GM12865 (cell line): ENCODE measurements at places on chromosomes 11 and 22.

GRCh38 chr22:23133922-23134321 is 7.9 kb downstream of the RSPH14 start:
- DNase-seq = no peak

- DNase-seq = no peak
These were observed 84.2 kb downstream of the FDX1 start for GRCh38 chr11:110513846-110514437.

DNA sequence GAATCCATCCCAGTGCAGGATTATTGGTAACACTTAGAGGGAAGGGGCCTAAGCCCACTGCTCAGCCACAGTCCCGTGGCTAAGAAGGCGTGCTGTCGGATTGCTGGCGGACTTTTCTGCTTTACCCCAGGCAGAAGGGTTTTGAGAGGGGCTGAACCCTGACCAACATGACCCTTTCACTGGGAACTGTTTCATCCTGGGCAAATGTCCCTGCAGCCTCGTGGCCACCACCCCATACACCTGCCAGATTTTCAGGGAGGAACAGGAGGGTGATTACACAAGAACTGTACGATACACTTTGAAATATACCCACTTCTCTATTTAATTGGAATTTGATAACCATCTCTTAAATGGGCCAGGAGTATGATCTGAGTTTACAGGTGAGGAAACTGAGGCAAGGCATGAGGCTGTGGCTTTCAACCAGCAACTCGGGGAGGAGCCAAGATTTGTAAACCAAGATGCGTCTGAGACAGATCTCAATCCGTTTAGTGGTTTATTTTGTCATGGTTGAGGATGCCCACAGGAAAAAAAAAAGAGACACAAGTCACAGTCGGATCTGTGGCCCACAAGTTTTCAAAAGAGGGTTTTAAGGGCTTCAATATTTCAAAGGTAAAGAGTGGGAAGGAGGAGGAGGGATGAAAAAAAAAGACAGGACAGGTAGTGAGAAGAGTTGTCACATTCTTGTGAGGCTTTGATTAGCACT is 6.1 kb upstream of the APOL3 start:
- DNase-seq = no peak

- DNase-seq = no peak
These were observed 92.6 kb upstream of the LIN7C start for GRCh38 chr11:27599217-27599616.

GRCh38 chr11:39804271-39804670 is 1655.2 kb downstream of the LRRC4C start:
- DNase-seq = no peak

- DNase-seq = no peak
These were observed 653.4 kb upstream of the LRRC4C start for GRCh38 chr11:42112866-42113265.

- no peak for DNase-seq
These were observed 8.3 kb downstream of the MRPL17 start for GRCh38 chr11:6674862-6675261.

GRCh38 chr11:118412921-118413320 is 11.5 kb downstream of the ATP5MG start:
- no peak for DNase-seq

- no peak for DNase-seq
These were observed 43.0 kb upstream of the HIPK3 start for GRCh38 chr11:33214187-33214586.

DNA sequence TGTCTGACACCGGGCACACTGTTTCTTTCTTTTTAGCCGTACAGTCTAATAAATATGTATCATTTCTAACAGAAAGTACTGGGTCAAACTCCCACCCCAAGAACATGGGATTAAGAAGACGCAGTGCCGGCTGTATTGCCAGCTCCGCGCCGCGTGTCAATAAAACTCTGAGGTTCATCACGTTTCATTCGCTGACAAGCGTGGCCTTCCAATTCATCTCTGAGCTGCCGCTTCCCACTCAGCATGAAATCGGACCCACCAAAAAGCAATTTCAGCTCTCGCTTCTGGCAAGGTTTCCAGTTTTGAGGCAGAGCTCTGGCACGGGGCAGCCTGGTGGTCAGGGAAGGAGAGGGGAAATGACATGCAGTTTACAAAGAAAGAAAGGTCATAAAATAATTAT is 819.8 kb downstream of the OPCML start:
- DNase-seq = no peak

- no peak for DNase-seq
These were observed 125.5 kb downstream of the FBXO7 start for GRCh38 chr22:32600147-32600546.

GRCh38 chr11:36757075-36757474 is 159.0 kb upstream of the RAG2 start:
- DNase-seq = no peak

GRCh38 chr11:81570669-81571068 is 1163.0 kb downstream of the FAM181B start:
- DNase-seq = no peak

- no peak for DNase-seq
These were observed 390.9 kb upstream of the ARHGAP42 start for GRCh38 chr11:100296051-100296679.

DNA sequence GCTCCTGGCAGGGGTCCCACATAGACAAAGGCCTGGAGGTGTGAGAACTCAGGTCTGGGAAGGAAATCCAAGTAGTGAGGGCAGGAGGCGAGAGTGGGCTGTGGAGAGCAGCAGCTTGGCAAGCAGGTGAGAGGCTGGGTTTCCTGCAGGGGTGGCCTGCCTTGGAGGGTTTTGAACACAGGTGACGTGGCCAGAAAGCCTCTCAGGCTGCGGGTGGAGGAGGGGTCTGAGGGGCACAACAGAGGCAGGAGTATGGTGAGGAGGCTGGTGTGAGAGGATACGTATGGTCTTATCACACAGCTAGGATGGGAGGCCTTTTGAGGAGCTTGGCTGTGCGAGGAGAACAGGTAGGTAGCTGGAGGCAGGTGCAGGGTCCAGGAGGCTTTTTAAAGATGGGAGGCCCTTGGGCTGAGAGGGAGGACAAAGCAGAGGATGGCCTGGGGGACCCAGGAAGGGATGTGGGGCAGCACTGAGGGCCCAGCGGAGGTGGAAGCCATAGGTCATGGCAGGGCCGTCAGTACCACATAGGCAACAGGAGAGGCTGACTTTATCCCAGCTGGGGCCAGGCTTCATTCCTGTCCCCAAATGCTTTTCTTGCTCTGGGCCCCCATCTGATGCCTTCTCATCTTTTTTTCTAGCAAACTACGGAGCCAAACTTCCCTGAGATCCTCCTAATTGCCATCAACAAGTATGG is 84.4 kb downstream of the MYO7A start:
- no peak for DNase-seq

DNA sequence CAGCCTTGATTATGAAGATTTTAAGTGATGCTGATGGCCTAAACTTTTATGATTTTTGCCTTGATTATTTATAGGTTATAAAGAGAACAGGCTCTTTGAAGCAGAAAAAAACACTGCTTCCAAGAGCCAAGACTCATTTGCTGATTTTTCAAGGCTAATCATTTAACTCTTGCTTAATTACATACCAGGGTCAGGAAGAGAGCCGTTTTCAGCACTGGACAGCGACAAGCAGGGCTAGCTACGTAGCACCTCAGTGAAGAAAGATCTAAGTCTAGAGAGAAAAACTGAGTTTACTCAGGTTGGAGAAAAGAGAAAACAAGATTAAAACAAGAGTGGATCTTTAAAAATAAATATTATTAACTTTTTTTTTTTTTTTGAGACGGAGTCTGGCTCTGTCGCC is 615.4 kb upstream of the B3GAT1 start:
- DNase-seq = peak; percentile 34

GRCh38 chr11:79438631-79439409 is 2.0 kb downstream of the TENM4 start:
- no peak for DNase-seq

GRCh38 chr11:21514316-21514715 is 678.6 kb upstream of the ANO5 start:
- DNase-seq = peak; percentile 24

DNA sequence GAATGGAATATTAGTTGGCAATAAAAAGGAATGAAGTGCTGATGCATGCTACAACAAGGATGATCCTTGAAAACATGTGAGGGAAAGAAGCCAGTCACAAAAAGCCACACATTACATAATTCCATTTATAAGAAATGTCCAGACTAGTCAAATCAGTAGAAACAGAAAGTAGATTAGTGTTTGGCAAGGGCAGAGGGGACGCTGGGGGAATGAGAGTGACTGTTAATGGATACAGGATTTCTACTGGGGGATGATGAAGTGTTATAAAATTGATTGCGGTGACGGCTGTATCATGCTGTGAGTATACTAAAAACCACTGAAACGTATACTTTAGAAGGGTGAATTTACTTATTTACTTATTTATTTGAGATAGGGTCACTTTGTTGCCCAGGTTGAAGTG is 57.9 kb downstream of the C11orf58 start:
- no peak for DNase-seq

GRCh38 chr22:31942091-31942490 is 2.2 kb upstream of the YWHAH start:
- no peak for DNase-seq
